GM12892 (cell line): ENCODE measurements at places on chromosomes 2 and 18.

DNA sequence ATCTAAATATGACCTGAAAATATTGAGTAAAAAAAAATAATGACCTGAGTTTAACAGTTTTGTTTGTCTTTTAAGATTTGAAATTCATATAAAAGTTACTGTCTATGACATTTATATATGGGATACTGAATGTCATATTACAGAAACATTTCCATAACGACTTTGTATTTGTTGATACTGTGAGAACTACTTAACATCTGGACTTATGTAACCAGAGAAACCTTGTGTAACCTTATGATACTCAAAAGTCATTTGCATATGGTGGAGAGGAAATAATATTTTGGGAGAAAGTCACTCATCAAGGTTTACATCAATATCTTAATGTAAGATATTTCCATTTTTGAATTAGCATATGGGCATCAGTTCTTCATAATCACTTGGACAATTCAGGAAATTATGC lies 12.6 kb downstream of the MFSD6 start:
- DNase-seq, result no peak

GRCh38 chr2:21431078-21431477 lies 307.3 kb downstream of the TDRD15 start:
- DNase-seq, result no peak

DNA sequence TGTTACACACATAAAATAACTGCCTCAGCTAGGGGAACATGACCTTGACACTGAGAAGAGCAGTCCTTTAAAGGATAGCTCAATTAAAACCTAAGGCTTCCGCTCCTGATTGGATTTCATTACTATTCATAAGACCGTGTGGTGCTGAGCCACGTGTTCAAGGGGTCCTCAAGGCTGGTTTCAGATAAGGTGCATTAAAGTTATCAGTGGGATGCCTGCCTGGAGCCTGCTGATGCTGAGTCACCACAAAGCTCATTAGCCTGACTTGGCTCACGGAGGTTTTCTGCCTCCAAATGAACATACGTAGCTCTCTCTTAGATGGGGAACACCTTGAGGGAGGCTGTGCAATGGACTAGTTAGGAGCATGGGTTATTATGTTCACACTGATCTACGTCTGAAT lies 518.9 kb downstream of the TDRD15 start:
- DNase-seq, result no peak

DNA sequence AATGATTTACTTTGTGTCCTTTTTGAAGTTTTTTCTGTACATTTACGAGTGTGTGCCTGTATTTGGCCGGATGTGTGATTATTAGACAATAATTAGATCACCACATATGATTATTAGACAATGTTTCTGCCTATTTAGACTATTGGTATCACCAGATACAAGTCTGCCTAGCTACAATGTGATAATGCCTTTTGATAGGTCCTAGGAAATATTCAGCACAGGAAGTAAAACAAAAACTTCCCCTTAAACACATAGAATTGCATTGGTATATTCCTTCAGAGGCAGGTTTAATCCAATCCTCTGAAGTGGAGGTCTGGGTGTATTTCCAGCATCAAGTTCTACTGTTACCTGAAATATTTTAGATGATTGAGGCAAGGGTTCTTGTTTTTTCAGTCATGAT lies 275.1 kb downstream of the TGIF1 start:
- no peak for DNase-seq

DNA sequence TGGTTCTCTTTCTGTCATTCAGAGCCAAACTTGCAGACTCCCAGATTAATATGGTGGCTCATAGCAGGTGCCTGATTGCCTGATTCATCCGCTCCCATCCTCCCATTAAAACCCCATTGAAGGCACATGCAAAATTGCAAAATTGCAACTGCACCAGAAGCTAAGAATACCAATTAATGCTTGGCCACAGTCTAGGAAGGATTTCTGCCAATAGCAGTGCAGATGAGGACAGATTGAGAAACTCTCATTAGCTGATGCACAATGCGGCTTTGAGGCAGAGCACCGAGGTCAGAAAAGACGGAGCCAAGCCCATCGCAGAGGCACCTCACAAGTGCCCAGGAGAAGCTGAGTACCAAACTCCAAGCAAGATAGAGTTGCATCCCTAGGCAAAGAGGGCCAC lies 172.8 kb downstream of the ARL4C start:
- DNase-seq, result no peak

DNA sequence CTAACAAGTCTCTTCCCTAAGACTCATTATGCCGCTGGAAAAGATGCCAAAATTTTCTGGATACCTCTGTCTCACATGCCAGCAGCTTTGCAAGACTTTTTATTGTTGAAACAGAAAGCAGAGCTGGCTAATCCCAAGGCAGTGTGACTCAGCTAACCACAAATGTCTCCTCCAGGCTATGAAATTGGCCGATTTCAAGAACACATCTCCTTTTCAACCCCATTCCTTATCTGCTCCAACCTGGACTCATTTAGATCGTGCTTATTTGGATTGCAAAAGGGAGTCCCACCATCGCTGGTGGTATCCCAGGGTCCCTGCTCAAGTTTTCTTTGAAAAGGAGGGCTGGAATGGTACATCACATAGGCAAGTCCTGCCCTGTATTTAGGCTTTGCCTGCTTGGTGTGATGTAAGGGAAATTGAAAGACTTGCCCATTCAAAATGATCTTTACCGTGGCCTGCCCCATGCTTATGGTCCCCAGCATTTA lies 26.3 kb downstream of the DHRS9 start:
- no peak for DNase-seq
